ENCODE measurements at places on chromosomes 2 and 18.
A peak's percentile ranks its signal among the peaks of the same experiment; 100 is the strongest.

GRCh38 chr18:70019136-70019535 lies 71.5 kb upstream of the CD226 start:
- DNase-seq: no peak

DNA sequence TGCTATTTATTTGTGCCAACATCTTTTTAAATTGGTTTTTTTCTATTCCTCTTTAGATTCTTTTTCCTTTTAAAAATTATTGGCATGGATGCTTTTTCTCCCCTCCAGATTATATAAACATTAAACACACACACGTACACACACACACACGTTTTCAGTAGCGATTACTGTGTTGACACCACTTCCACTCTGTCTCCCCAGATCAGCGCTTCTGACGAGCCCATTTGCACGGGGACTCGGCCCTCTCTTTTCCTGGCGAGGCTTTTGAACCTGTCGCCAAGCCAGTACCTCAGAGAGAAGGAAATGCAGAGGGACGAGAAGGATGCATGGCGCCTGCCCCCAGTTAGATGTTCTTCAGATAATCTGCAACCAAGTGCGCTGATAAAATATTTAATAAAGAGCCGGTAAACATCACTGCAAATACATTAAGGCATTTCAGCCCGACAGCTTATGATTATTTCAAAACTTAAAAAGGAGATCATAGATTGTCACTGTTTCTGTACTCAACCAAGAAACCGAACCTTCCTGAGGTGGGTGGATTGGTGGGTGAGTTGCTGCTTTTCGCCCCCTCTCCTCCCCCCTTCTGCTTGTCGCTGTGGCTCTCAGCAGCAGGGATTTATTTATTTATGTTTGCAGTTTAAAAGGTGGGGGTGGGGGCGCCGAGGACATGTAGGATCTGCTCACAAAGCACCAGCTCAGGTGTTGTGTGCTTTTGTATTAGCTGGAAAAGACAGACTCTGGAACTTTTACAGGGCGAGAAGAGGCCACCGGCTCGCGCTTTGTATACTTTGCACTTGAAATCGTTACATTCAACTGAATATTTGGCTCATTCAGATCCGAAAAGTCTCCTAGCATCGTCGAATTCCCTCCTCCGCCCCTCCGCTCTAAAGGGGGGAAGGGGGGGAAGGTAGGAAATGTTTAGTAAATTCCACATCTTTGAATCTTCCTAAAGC lies 787 bp upstream of the TBR1 start:
- no peak for DNase-seq

- DNase-seq: no peak
Observed at GRCh38 chr2:193228276-193228675, 1033.5 kb upstream of the TMEFF2 start.

DNA sequence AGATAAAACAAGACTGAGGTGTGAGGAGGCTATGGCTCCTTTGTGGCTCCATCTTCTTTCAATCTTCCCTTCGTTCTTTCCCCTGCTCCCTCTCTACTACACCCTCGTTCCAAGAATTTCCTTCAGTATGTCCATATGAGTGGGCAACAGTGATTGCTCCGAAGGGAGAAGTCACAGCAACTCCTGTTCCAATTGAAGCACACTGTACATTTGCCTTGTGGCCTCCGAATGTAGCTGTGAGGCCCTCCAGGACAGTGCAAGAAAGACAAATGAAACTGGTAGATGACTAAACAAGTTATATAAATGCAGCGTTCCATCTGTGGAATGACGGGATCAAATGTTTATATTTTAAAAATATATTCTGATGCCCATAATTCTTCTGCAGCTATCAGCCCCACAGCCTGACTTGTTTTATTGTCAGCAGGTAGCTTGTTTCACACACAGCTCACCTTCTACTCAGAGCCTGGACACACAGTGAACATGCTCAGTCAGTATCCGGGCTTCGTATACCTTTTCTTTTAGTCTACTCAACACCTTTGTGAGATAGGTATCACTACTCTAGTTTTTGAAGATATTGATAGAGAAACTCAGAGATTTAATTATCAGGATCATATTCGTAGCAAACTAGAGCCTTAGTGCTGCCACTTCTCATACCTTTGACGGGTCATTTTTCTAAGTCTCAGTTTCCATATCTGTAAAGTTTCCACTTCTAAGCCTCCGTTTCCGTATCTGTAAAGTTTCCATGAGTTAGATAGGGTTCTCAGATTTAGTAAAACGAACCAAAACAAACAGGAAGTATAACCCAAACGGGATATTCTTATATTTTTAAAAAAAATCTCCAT lies 216.7 kb upstream of the STON1 start:
- DNase-seq: no peak

DNA sequence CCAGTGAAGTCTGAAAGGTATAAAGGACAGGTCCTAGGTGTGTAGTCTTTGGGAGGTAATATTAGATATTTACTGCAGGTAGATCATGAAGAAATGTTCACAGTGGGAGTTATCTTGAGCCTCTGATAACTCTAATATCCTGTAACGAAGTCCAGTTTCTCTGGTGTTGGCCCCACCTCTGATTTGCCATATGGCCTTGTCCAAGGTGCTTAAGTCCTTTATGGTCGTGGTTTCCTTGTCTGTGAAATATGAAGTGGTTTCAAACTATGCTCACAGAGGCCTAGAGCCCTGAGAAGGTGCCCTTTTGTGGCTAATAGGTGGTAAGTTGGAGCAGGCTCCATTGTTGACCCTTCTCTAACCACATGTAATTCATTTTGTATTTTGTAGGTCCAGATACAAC lies 190.7 kb downstream of the ICOS start:
- no peak for DNase-seq

GRCh38 chr2:208269091-208269490 lies 3.0 kb downstream of the PIKFYVE start:
- no peak for DNase-seq

GRCh38 chr18:79814373-79814772 lies 16.6 kb downstream of the KCNG2 start:
- no peak for DNase-seq

DNA sequence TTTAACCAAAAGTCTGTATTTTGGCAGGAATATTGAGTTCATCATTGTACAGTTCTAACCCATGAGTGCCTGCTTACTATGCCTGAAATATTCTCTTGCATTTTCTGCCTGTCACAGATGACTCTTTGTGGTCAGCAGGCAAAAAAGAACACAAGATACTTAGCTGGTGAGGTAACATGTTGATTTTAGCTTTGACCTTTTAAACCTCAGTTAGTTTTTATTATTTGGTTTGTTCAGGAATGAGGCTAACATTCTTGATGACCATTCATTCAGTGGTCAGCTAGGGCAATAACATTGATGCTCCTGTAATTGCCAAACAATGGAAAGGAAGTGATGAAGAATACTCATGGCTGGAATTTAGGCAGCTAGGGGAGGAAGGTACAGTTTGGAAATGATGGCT lies 491.2 kb downstream of the PIK3C3 start:
- DNase-seq: peak; percentile 17

DNA sequence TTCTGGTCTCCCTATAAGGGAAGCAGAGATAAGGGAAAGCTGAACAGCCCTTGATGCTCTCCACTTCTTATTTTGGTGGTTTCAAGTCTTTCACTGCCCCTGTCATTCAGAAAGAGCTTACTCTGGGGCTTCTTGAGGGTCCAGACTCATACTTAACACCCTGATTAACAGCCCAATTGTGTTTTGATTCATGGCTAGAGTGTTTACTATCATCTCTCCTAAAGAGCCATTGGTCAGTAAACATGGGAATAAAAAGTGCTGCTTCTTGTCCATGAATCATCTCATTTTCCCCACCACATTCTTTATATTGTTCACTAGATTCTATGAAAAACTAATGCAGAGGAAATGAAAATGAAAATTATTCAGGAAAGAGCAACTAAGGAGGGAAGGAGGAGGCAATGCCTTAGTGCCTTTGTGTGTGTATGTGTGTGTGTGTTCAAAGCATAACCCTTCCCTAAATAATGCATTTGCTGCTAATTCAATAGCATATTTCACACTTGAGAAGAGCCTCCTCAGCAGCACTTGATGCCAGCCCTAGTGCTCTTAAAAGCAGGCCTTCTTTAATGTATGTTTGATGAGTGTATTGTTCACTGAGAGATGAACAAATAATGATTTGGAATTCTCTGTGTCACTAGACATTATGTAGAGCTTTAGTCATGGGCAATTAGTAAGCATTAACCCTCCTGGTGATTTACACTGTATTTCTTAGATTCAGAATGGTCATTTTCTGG lies 63.5 kb downstream of the DCC start:
- DNase-seq: no peak

DNA sequence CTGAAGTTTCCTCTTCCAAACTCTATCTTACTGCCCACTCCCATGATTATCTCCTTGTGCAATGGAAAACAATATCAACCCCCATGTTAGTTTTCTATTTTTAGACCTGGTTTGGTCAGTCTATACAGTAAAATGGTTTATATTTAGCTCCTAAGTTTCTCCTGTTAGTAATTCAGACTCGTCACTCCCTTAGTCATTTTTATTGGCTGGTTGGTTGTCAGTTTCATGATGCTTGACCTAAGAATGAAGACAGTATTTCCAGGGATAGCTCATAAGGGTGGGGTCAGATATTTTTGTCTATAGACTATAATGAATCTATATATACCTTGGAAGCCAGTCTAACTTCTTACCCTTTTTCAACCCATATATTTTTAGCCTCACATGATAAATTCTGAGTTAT lies 61.4 kb upstream of the NEUROD1 start:
- no peak for DNase-seq

- no peak for DNase-seq
Observed at GRCh38 chr2:233830111-233830802, 24.1 kb downstream of the HJURP start.

- no peak for DNase-seq
Observed at GRCh38 chr2:197713271-197713670, 8.1 kb downstream of the MARS2 start.

DNA sequence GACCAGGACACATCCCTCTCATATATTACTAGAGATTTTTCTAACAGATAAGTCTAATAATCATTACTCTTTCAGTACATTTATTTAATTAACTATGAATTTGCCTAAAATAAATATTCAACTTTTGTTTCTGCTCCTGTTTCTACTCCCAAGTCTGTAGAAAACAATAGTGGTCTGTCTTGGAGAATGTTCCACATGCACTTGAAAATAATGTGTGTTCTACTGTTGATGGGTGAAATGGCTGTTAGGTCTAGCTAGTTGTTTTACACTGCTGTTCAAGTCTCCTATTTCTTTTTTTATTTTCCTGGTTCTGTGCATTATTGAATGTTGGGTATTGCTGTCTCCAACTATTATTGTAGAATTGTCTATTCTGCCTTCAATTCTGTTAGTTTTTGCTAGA lies 47.2 kb downstream of the SPOPL start:
- no peak for DNase-seq

DNA sequence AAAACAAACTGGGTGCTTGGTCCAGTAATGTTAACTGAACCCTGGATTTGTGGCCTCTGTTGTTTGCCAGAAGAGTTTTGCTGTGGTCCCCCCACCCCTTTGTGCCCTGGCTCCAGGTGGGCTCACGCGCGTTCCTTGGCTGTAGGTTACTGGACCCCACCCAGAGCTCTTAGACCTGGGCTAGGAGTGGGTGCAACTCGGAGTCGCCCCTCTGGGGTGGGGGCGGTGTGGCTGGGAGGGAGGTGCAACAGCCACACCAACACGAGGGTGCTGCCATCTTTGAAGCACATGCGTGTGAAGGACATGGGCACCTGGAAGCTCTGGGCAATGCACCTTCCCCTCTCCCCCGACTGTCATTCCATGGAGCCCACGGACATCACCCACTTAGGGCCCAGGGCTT lies 92.7 kb downstream of the USP40 start:
- DNase-seq: no peak

GRCh38 chr2:16775899-16776231 lies 110.2 kb upstream of the CYRIA start:
- DNase-seq: no peak

DNA sequence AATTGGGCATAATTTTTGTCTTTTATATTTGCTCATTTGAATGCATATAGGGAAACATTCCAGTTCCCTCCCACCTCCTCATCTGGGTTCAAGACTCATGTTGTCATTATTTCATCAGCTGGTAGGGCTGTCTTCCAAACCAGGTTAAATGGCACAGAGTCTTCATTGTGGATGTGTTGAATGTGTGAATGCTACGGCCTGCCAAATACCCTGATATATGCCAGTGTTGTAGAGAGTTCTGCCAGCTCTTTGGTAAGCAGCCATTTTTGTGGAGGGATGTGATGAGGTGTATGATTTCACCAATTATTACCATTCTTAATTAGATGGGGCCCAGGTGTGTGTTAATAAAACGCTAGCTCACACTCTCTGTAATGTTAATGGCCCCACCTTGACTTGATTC lies 121.7 kb downstream of the LYPD6B start:
- DNase-seq: no peak

DNA sequence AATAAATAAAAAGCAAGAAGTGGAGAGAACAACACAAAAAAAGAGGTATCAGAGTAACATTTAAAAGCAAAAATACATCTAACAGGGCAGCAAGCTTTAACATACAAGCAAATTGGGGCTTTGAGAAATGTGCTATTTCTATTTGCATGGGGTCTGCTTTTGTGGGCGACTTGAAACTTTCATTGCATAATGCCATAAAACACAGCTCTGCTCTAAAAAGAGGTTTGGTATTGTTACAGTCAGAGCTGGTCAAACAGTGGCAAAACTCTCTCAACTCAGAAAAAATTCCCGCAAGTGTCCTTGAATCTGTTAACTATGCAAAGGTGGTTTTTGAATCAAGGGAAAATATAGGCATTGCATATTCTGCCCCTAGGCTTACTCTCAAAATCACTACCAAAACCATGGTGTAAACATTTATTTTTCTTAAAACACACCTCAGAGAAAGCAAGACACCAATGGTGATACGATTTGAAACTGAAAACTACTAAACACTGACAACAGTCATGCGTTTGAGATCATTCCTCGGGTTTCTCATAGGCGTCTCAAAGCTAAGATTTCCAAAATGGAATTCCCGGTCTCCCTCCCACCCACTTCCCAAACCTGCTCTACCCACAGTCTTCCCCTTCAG lies 45.5 kb downstream of the RNF152 start:
- DNase-seq: no peak

DNA sequence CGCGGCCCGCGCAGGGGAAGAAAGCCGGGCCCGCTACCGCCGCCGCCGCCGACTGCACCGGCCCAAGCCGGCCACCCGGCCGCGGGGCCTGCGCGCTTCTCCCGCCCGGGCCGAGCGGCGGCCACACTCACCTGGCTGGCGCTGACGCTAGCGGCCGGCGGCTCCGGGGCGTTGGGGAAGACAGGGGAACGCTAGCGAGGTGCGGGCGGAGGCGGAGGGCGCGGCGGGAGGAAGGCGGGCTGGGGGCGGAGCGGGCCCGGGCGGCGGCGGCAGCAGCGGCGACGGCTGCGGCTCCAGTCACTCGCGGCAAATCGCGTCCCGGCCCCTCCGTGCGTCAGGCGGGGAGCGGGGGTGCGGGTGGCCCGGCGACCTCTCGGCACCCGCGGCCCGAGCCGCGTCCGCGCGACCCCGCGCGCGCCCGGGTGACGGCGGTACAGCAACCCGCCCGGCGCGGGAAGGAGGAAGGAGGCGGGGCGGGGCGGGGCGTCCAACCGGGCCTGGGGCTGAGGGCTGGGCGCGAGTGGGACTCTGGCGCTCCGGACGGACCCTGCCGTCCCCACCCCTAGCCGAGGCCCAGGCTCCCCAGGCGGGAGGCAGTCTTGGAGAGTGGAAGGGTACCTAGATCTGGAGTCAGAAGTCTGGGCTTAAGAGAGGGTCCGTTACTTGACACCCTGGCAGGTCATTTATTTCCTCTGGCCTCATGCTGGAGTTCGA lies at the start of gene SESTD1:
Gene SESTD1, minus strand, starts transcription at position 465 of the 714 bp plus-strand sequence. CDS start 72,991 bp downstream, outside the sequence.
- no peak for DNase-seq

- no peak for DNase-seq
Observed at GRCh38 chr2:239465017-239466001, 64.5 kb upstream of the HDAC4 start.

GRCh38 chr2:119222863-119223520 lies 642 bp upstream of the STEAP3 start:
- DNase-seq: no peak

GRCh38 chr2:84041506-84041905 lies 417.6 kb downstream of the SUCLG1 start:
- no peak for DNase-seq

Measured in smooth muscle cell of the brain vasculature (primary cell).